Activated CD4-positive, alpha-beta T cell treated with anti-CD3 and anti-CD28 coated beads for 4 hours (primary cell): ENCODE measurements at places on chromosomes 7 and 10.

- DNase-seq, result no peak
Measured at GRCh38 chr7:29146888-29147609, 712 bp upstream of the CPVL start.

DNA sequence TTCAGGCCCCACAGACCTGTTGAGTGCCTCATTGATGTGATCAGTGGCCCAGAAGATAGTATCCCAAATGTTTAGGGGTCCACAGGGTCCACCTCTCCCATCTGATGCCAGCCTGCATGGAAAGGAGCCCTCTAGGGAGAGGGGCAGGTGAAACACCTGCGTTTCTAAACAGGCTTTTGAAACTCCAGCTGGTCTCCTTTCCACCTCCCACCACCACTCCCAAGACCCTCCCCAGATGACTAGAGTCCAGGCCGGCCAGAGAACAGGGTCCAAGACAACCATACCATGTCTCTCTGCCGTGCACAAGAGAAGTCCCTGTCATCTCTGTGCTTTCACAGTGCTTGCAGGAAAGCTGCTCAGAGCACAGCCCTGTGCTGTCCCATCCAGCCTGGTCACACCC is 105.0 kb upstream of the NANOS1 start:
- no peak for DNase-seq

DNA sequence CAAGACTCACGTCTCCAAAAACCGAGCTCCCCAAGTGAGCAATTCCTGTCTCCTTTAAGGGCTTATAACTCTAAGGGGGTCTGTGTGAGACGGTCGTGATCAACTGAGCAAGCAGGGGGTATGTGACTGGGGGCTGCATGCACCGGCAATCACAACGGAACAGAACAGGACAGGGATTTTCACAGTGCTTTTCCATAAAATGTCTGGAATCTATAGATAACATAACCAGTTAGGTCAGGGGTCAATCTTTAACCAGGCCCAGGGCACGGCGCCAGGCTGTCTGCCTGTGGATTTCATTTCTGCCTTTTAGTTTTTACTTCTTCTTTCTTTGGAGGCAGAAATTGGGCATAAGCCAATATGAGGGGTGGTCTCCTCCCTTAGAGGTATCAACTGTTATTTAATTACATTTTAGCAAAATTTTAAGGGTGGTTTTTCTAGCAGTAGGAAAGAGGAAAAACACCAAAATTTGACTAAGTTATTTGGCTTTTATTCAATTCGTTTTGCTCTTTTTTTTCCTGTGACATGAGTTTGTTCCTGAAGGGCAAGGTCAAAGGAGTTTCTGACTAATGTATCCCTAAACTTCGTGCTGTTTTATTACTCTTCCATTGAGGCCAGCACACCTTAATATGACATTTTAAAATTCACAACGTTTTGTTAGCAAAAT is 121.4 kb upstream of the SEC61G start:
- DNase-seq, result no peak

- DNase-seq, result no peak
Measured at GRCh38 chr10:19713800-19714525, 102.3 kb upstream of the PLXDC2 start.

DNA sequence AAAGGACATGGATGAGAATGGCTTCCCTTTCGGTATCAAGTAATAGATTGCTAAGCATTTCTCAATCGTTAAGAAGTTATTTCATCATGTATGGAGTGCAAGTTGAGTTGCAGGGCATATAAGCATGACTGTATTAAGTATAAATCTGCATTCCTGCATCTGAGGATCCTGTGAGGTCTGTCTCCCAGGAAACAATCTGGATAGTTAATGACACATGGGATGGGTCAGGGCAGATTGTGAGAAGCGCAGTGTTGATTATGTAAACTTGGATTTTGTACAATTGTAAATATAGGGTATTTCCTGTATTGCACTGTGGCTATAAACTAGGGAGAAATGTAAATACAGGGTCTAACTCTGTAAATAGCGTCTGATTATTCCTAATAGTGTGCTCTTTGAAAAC is 102.6 kb downstream of the PLXDC2 start:
- DNase-seq, result no peak

DNA sequence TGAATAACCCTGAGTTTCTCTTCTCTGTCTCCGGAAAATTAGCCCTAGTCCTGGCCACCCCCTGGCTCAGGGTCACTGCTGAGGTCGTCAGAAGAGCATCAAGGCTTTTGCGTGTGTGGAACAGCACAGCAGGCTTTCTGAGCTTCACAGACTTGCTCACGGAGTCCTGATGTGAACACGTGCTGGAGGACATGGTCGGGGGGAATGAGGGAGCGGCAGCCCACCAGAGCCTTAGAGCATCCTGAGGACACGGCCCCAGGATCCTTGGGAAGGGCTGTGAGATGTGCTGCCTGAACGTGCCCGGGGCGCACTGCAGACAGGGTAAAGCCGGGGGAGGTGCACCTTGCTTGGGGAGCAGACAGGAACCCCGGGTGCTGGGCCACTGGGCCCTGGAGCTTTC is 28.8 kb downstream of the TMEM120A start:
- DNase-seq, result no peak

GRCh38 chr7:7620236-7620635 is 20.3 kb upstream of the UMAD1 start:
- DNase-seq, result no peak

DNA sequence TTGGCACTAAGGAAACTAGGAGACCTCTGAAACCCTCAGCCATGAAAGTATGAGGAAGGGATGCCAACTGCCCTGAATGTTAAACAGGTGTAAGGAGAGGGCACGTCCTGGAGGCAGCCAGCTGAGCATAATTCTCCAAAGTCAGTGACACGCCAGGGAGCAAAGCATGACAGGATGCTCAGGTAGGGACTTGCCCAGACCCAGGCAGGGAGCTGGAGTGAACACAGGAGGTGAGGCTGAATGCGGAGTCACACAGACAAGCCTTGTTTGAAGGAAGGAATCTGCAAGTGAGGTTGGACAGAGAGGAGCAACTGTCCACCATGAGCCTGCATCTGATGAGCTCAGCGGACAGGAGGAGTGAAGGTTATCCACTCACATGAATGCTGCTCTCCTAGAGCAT is 41.5 kb downstream of the KLRG2 start:
- no peak for DNase-seq

- no peak for DNase-seq
Measured at GRCh38 chr7:135759532-135759931, 10.9 kb upstream of the FAM180A start.

- peak; percentile 61 for DNase-seq
Measured at GRCh38 chr7:105691680-105692564, 110.6 kb upstream of the EFCAB10 start.
